Stimulated activated CD4-positive, alpha-beta T cell treated with anti-CD3 and anti-CD28 coated beads, Interleukin-1b, Interleukin-23, amount 100 ng/mL, for 24 hours (primary cell): ENCODE measurements at places on chromosomes 7 and 10.

- DNase-seq = no peak
These were observed 63.2 kb downstream of the EBF3 start for GRCh38 chr10:129900825-129901224.

DNA sequence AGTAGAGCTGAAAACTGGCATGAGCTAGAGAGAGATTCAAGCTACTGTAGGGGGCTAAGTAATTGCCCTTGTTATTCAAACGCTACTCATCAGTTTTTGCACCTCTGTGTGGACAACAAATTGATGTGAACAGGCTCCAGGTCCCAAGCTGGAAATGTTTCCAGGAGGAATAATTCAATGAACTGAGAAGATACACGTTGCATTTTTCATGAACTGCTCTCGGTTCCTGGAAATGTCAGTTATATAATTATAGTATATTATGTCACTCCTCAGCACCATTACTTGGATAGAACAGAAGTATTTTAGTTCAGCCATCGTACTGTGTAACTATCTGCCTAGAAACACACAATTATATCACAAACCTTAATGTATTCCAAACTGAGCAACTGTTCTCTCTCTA lies 65.9 kb upstream of the A1CF start:
- no peak for DNase-seq

DNA sequence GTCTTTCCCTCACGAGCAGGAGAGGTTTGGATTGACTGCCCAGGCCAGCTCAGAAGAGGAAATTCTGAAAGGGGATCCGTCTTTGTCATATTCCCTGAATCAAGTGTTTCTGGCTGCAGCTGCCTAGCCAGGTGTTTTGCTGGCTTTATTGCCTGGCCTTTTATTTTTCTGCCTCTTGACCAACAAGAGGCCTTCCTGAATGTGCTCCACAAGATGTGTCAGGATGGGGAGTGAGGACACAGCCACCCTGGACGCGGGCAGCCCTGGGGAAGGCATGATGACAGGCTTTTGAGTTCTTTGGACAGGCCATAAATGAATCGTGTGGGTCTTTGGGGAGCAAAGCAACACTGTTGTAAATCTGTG lies 163.6 kb downstream of the CAMK1D start:
- DNase-seq = no peak

DNA sequence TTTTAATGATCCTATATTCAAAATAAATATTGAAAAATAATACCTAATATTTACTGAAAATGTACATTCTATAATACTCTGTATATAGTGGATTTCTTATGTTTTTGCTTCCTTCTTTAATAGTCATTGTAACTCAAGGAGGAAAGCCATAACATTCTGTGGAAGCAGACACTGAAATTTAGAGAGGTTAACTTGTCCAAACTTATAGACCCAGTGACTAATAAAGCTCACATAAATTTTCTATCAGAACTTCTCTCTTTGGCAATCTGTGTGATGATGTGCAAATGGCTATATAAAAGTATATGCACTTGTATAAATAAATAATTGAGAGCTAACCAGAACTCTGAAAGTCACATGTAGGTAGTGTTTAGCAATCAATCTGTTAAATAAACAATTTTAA lies 26.1 kb downstream of the GNAT3 start:
- DNase-seq = no peak

- DNase-seq = no peak
These were observed 12.4 kb downstream of the WAPL start for GRCh38 chr10:86509145-86509544.

DNA sequence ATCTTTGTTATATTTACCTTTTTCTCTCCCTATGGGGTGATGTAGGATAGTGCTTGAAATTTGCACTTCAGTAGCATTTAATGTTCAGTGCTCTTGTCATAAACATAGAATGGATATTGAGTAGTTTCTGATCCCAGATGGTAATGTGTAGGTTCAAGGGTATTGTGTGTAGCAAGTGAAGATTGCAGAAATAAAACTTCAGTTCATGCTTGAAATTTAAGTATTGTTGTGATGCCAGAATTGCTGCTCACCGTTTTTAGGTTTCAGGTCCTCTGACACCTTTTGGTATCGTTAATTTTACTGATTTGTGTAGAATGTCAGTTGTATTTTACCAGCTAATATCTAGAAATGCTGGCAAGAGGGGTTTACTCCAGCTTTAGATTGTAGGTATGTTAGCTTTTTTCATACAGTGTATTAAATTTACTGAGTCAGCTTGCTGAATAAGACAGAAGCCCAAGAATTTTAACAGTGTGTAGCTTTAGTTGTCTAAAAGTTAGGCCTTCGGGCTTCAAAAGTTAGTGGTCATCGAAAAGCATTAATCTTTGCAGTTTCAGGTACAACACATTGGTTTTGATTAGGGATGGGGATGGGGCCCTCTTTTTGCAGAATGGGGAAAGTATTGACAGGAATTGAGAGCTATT lies 1.9 kb downstream of the PTEN start:
- no peak for DNase-seq

GRCh38 chr10:51273574-51273973 lies 199.3 kb downstream of the PRKG1 start:
- DNase-seq = no peak

- no peak for DNase-seq
These were observed 177.3 kb upstream of the TNS3 start for GRCh38 chr7:47759056-47759706.

DNA sequence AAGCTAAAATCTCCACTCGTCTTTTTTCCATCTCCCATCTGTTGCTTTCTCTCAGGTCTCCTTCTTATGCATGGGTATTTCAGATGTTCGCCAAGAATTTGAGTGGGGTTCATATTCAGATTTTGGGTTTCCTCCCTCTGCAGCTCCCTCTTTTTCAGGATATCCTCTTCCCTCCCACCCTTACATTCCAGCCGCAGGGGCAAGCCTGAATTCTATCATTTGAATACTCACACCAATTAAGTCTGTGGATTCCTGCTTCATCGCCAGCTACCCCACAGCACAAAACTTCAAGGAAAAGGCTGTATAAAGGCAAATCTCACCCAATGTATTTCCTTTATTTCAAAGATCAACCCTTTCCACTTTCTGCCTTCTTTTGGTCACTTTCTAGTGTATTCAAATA lies 41.6 kb upstream of the FOXI2 start:
- no peak for DNase-seq

DNA sequence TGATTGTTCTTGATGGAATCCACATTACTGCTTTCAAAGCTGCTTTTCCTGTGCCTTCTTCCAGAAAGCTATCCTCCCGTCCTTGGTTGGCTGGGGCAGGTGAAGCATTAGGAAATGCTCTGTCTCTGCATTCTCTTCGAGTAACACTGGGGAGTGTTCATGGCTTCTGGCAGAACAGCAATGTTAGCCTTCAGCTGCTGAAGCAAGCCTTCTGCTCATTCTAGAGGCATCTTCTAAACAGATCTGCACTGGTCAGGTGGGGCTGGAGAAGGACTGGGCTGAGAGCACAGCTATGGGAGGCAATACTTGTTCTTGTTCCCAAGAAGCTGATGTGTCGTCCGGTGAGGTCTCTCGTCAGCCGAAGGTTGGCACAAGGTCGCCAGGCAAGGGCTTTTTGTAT lies 80.6 kb downstream of the MGMT start:
- no peak for DNase-seq

GRCh38 chr10:130707389-130707979 lies 571.3 kb downstream of the GLRX3 start:
- DNase-seq = no peak

- no peak for DNase-seq
These were observed 979.3 kb upstream of the CELF2 start for GRCh38 chr10:10038348-10038747.

GRCh38 chr7:79217468-79217867 lies 236.0 kb downstream of the MAGI2 start:
- no peak for DNase-seq

- no peak for DNase-seq
These were observed 73.4 kb downstream of the AHR start for GRCh38 chr7:17371671-17372524.

DNA sequence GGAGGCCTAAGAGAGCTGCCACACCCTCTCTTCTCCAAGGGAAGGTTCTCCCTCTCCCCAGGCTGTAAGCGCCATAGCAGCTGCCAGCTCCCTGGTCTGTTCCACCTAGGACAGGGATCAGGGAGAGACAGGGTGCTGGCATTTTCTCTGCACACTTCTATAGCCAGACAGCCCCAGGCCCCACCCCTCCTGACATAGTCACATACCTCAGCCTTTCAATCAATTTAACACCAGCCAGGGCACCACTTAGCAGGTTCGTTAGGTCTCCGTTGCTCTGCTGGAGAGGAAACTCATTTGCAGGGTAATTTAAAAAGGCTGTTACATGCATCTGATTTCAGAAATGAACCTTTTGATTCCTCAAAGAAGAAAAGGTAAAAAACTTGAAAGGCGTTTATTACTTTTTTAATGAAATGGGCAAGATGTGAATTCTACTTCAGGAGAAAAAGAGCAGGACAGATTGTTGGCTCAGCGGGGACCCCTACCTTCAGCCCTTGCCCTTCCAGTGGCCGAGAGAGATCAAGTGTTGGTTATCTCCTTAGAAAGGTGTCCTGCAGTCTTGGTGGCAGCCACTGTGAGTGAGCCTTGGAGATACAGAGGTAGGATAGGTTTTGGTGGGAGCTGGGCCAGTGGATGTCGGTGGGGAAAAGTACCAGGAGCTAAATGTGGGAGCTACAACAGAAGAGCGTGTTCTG lies 180.5 kb upstream of the GALNT17 start:
- DNase-seq = no peak

GRCh38 chr10:22821501-22821900 lies 106.4 kb upstream of the ARMC3 start:
- no peak for DNase-seq

DNA sequence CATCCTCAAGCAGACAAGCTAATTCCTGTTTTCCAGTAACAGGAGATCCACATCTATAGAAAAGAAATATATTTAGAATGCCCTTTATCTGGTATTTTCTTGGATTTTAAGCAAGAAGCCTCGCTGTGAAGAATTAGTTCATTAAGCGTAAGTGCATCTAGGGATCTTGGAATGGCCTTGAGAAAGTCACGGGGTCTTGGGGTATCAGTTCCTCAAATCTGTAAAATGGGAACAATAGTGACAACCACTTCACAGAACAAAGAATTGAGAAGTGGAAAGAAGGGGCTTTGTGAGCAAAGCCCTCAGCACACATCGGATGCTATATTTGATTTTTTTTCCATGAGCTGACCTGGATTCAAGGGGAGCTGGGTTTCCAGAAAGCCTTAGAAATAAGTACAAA lies 32.3 kb upstream of the WDFY4 start:
- no peak for DNase-seq

DNA sequence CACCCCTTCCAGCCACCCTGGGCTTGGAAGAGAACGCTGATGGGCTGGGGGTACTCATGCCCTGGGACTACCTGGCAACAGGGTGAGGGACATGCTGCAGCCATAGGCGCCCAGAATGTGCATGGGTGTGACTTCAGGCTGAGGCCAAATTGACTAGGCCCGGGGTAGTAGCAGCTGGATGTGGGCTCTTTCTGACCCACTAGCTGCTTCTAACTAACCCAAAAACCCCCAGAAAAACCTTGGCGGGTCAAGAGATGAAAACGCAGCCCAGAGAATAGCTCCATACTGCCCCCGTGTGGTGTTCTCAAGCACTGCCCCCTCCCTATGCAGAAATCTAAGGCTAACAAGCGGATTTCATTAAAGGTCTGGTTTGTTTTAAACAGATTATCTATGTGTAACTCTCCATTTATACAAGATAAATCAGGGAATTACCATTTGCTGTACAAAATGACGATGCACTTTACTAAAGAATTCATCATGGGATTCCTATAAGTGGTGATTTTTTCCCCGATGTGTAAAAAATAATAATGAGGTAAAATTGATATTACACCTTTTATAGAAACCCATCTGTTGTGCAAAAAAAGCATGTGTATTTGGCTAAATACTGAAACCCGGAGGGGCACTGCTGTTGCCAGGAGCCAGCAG lies 4.2 kb downstream of the SMARCD3 start:
- DNase-seq = no peak

- no peak for DNase-seq
These were observed 962 bp upstream of the SLC26A4 start for GRCh38 chr7:107659666-107660065.

- no peak for DNase-seq
These were observed 33.5 kb downstream of the FGFBP3 start for GRCh38 chr10:91875779-91876178.

GRCh38 chr10:130877126-130877525 lies 434.4 kb downstream of the TCERG1L start:
- DNase-seq = no peak

GRCh38 chr7:141074162-141074991 lies 513 bp downstream of the TMEM178B start:
- DNase-seq = no peak

GRCh38 chr10:48548531-48549135 lies 56.2 kb downstream of the ARHGAP22 start:
- no peak for DNase-seq

DNA sequence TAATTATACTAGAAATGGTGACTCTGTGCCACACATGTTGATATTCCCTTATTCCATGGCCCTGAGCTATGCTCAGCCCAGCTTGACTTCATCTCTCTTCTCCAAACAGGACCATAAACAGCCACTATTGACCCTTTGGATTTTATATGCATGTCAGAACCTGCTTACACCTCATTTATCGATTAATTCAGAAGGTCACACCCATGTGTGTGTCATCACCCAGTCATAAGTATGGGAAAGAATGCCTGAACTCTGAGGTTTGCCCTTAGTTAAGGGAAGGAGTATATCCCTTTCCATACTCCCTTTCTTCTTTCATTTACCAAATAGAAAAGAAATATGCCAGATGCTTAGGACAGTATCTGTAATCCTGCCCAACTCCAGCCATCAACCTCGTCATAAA lies 602.3 kb downstream of the SORCS3 start:
- DNase-seq = no peak

- DNase-seq = no peak
These were observed 24.7 kb downstream of the LSMEM1 start for GRCh38 chr7:112505495-112505894.

- no peak for DNase-seq
These were observed 98.2 kb upstream of the KAT6B start for GRCh38 chr10:74728225-74728624.

- no peak for DNase-seq
These were observed 213.9 kb upstream of the SH2B2 start for GRCh38 chr7:102072636-102073209.

- no peak for DNase-seq
These were observed 100.2 kb upstream of the PRSS58 start for GRCh38 chr7:142357953-142358520.

DNA sequence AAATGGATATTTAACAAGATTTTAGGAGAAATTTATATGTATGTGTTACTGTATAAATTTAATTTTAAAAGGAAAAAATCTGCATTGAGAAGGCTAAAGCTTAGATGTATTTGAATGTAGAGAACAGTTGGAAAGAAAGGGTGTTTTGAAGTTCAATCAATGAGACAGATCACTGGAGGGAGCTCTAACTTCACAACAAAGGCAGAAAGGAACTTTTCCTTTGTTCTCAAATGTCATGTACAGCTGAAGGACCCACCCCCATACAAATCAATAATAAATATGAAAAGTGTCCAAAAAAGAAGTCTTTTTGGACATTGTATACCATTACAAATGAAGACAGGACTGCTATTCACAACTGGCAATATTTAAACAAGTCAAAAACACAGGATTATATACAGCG lies 403.4 kb downstream of the DNAJB9 start:
- no peak for DNase-seq
